MV-4-11 (cell line): ENCODE measurements at places on chromosomes 11 and 22.
A peak's percentile ranks its signal among the peaks of the same experiment; 100 is the strongest.

- peak; percentile 62 for DNase-seq
These were observed 5.8 kb upstream of the MS4A14 start for GRCh38 chr11:60390419-60390818.

- peak; percentile 54 for DNase-seq
These were observed 30.4 kb downstream of the PAAF1 start for GRCh38 chr11:73907191-73907590.

DNA sequence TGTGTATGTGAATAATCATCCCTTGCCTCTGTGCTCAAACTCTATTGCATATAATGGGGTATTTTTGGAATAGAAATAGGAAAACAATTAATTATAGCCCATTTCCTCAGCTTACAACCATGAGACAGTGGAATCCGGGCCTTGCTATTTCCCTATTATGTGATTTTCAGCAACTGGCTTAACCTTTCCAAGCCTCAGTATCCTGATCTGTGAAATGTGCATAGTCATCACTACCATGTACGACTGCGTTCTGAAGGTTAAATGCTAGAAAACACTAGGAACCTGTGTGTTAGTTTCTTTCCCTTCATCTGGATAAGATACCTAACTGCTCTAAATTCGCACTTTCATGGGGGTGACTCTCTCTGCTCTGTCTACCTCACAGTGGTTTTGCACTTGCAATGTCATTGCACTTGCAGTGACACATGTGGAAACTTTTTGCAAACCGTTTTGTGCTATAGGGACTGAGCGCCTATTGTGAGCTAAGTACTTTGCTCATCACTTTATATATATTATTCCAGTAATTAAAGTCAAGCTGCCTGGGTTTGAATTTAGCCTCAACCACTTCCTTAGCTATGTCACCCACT, 48.3 kb downstream of the IRAG1 start:
- no peak for DNase-seq

- DNase-seq, result no peak
These were observed 1.3 kb downstream of the SLC39A13 start for GRCh38 chr11:47409440-47410369.

- peak; percentile 27 for DNase-seq
These were observed 39.0 kb upstream of the MMP20 start for GRCh38 chr11:102664001-102664752.

DNA sequence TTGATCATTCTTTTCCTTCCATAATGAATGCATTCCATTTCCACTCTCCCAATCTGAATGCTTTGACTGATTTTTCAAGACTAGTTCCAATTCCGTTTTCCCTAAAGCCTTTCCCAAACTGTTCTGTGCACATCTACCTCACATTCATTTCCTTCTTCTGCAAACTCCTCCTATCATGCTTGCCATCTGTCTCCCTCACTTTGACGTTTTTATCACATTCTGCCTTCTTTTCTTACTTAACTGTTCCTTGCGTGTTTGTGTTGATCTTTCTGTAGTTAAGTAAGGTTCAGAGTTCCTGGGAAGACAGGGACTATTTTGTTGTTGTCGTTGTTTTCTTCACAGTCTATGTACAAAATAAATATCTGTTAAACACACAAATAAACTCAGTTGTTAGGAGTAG, 179.0 kb downstream of the NXPE2 start:
- no peak for DNase-seq

DNA sequence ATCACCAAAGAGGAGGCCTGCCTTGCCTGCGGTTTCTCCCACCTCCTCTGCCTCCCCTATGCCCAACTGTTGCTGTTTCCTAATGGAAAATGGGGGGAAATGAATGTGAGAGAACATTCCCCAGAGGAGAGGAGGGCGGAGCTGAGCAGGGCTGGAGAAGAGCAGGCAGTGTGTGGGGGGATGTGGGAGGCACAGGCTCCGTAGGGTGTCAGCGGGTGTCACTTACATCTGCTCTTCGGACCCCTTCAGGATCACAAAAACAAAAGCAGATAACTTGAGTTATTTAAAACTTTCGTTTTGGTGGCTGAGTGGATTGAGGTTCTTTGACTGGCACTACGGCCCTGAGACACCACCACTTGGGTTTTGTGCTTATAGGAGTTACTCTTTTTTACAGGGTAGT, 93.8 kb downstream of the CEP164 start:
- no peak for DNase-seq

GRCh38 chr11:70542406-70542805, 144.1 kb downstream of the CTTN start:
- no peak for DNase-seq

DNA sequence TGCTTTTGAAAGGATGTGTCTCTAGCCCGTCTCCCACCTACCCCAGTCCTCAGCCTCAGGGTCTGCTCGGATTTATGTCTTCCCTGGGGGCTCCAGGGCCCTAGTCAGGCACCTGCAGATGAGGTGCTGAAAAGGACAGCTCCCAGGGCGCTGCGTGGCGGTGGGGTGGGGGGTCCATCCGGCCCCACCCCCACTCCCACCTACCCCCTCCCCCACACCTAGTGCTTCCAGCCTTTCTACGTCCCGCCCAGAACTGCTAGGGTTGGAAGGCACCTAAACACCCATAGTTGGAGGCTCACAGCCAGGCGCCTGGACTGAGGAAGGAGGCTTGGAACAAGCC, 1.4 kb upstream of the ROBO3 start:
- no peak for DNase-seq

DNA sequence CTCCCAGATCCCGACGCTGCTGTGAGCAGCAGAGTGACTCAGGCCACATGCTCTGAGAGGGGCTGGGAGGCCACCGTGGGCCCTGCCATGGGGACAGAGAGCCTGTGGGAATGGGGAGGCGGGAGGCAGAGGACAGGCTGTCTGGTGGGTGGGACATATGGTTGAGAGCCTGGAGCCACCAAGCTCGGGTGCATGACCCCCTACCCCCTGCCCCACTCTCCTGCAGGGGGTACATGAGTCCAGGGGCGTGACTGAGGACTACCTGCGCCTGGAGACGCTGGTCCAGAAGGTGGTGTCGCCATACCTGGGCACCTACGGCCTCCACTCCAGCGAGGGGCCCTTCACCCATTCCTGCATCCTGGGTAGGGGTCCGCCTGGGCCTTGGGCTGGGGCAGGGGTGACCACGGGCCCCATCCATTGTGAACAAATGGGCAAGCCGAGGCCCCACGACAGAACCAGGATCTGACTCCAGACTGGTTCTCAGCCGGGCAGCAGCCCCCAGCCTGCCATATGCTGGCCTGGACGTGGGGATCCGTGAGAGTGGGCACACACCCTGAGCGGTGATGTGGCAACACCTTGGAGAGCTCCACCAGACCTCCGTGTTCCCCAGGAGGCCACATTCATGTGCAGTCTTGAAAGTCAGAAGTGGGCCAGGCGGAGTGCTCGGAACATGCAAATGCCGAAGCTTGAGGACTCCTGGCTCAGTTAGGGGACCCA, 17.4 kb upstream of the ARHGAP8 start:
- no peak for DNase-seq

DNA sequence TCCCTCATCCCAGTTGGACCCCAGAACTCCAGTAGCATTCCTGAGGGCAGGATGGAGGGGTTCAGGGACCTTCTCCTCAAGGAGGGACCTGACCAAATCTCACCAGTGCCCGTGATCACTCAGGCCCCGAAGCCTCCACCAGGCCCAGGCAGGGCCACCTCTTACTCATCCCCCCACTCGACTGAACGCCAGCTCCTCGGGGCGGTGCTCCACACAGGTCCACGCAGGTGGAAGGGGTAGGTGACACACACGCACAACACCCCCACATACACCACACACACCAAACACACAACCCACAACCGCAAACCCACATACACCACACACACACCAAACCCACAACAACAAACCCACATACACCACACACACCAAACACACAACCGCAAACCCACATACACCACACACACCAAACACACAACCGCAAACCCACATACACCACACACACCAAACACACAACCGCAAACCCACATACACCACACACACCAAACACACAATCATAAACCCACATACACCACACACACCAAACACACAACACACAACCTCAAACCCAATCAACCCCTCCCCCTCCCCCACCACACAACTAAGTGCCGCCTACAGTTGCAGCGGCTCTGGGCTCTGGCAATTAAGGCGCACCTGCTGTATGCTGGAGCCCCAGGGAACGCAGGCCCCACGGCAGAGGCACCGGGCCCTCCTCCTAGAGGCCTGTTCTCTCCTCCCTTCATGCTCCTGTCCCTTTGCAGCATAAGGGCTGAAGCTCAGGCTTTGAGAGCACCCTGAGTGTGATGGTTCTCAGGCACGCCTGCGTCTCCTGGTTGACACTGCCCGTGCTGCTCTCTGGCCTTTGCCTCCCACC, 1318.1 kb downstream of the TBC1D22A start:
- DNase-seq, result no peak

GRCh38 chr22:28670161-28670560, 9.5 kb downstream of the TTC28 start:
- DNase-seq, result peak; percentile 99

- no peak for DNase-seq
These were observed 18.9 kb downstream of the TSPAN32 start for GRCh38 chr11:2320568-2321310.

GRCh38 chr11:8328848-8329330, 65.2 kb upstream of the LMO1 start:
- DNase-seq, result peak; percentile 93

- no peak for DNase-seq
These were observed at the start of gene PCF11 for GRCh38 chr11:83156996-83157593. PCF11 (plus strand) TSS chr11:83157131; CDS start chr11:83157440, 309 bp downstream.

DNA sequence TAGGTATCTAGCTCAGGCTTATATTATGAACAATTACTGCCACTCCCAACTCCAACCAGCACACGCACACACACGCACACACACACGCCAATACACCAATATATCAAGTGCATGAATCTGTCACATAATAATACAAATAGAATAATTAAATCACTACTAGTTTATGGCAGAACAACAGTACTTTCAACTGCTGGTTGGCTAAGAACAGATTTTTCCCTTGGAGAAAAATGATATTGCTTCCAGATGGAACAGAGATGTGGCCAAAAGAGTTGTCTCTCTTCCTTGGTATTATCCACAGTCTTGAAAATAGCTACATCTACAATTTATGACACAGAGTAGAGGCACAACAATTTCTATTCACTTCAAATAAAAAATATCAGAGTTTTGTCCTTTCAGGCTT, 538.3 kb upstream of the FAT3 start:
- no peak for DNase-seq

- DNase-seq, result no peak
These were observed 7.3 kb downstream of the NAV2 start for GRCh38 chr11:19719960-19720359.

GRCh38 chr11:60378354-60378753, at the start of gene MS4A7:
MS4A7 (plus strand) TSS chr11:60378532; CDS start chr11:60383142, 4,610 bp downstream.
- DNase-seq, result peak; percentile 97

DNA sequence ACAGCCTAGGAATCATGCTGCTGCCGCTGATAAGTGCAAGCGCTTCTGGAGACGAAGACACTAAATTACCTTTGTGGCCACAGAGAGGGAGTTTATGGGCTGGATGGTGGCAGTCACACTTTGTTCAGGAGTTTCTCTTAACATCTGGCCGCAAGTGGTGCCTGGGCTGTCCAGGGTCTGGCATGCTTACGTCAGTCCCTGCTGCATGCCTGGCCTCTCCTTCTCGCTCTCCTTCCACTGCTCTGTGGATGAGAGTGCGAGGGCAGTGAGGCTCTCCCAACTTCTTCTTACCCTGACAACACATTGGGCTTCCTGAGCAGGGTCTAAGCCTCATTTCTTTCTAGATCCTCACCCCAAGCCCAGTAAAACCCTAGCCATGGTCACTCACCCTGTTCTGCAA, 160.7 kb upstream of the SEZ6L start:
- no peak for DNase-seq

DNA sequence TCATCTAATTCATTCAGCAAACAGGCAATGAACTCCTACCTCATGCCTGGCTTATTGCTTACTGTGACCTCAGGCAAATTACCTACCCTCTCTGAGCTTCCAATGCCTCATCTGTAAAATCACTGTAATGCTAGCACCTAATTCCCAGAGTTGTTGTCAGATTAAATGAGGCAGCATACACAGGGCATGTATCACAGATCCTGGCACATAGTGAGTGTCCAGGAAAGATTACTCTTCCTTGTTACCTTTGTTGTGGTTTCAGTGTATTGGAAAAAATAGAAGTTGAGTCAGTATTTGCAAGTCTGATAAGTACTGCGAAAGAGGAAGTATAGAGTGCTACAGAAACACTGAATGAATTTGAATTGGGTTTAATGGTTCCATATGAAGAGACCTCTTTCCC, 26.4 kb upstream of the LRRC55 start:
- no peak for DNase-seq

- DNase-seq, result peak; percentile 72
These were observed 33.8 kb downstream of the TXN2 start for GRCh38 chr22:36447632-36448031.

DNA sequence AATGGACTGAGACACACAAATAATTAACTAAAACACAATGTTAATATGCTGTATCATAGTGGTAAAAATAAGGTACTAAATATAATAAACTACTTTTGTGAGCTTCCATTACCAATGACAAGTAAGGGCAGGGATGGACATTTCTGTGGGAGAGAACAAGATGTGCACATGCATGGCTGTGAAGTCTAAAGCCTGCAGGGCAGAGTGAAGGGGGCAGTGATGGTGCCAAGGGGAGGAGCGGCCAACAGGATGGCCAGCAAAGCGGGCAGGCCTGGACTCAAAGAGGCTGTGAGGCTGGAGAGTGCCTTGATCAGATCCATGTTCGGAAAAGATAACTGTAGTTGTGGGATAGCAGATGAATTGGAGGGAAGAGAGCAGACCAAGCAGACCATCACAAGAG, 12.5 kb downstream of the DESI1 start:
- no peak for DNase-seq

GRCh38 chr11:1327064-1327460, 17.6 kb upstream of the TOLLIP start:
- no peak for DNase-seq
